Activated naive CD8-positive, alpha-beta T cell treated with anti-CD3 and anti-CD28 coated beads for 36 hours (primary cell): ENCODE measurements at places on chromosomes 6 and 20. TPM values are rescaled to one million over a fixed set of nuclear protein-coding genes. Genes with fewer than 3 reads are reported as not detected.

Gene AIF1
- total RNA-seq = 150 TPM

Gene NRSN1
- total RNA-seq = not detected

Gene RHAG
- not detected for total RNA-seq

Gene ADTRP
- total RNA-seq = 31.5 TPM

GRCh38 chr20:45408646-45409213, 641 bp downstream of the DBNDD2 start:
- no peak for DNase-seq

- DNase-seq = no peak
These were observed 117.8 kb upstream of the RSPO3 start for GRCh38 chr6:127000631-127001030.

GRCh38 chr6:137043710-137044365, 927 bp downstream of the IL20RA start:
- DNase-seq = peak; percentile 1

DNA sequence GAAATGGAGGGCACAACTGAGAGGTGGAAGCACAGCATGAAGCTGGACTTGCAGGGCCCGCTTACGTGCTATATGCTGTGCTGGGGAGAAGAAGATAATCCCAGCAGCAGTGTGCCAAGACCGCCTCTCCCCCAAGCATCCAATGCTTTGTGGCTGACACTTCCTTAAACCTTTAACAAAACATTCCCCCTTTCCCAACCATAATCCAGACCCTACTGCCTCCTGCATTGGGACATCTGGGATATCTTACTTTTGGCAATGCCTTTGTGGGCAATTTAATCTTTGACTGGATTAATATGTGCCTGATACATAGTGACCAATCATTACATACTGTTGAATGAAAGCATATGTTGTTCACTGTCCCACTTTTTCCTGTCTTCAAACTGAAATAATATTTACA, 3.1 kb upstream of the TENT5A start:
- no peak for DNase-seq
